Endodermal cell (in vitro differentiated cells): ENCODE measurements at places on chromosomes 12 and 14.

DNA sequence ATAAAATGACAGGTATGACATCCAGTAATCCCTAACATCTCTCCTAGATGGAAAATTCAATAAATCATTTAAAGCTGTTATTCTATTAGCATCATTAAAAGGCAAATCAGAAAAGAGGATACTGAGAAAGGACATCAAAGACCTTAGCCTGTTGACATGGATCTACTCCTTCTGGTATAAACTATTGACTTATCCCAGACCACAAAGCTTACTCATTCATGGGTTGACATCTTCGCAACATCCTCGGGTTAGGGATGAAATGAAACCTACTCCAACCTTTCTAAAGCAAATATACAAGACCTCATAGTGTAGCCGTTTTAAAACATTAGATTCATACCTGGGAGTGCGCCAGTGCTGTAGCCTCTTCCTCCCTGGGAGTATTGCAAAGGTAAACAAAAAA lies 191.5 kb upstream of the BTG1 start:
- no peak overlapping the region for H3K27ac ChIP-seq
- H3K36me3 ChIP-seq: no peaks in the 10 kb centered on the region
- no peak overlapping the region for H3K4me3 ChIP-seq
- H3K27me3 ChIP-seq: peaks cover 35% of the 10 kb centered on the region

GRCh38 chr12:119990382-119990874 lies 1.4 kb downstream of the BICDL1 start:
- H3K27me3 ChIP-seq: peaks cover 40% of the 10 kb centered on the region
- H3K27ac ChIP-seq: no peak overlapping the region
- DNase-seq: no peak
- peaks cover 10% of the 10 kb centered on the region for H3K4me1 ChIP-seq
- H3K36me3 ChIP-seq: no peaks in the 10 kb centered on the region

- peak; percentile 92 for DNase-seq
- H3K4me1 ChIP-seq: no peaks in the 10 kb centered on the region
- peaks cover 7% of the 10 kb centered on the region for H3K27me3 ChIP-seq
- no peaks in the 10 kb centered on the region for H3K36me3 ChIP-seq
- H3K4me3 ChIP-seq: peak overlapping the region; percentile 75
These were observed 29.1 kb upstream of the ADIPOR2 start for GRCh38 chr12:1661553-1662335.

GRCh38 chr14:34732802-34733201 lies 18.4 kb upstream of the CFL2 start:
- H3K4me3 ChIP-seq: no peak overlapping the region
- H3K27ac ChIP-seq: no peak overlapping the region
- no peaks in the 10 kb centered on the region for H3K27me3 ChIP-seq
- no peak for DNase-seq
- no peaks in the 10 kb centered on the region for H3K4me1 ChIP-seq
- no peaks in the 10 kb centered on the region for H3K36me3 ChIP-seq

DNA sequence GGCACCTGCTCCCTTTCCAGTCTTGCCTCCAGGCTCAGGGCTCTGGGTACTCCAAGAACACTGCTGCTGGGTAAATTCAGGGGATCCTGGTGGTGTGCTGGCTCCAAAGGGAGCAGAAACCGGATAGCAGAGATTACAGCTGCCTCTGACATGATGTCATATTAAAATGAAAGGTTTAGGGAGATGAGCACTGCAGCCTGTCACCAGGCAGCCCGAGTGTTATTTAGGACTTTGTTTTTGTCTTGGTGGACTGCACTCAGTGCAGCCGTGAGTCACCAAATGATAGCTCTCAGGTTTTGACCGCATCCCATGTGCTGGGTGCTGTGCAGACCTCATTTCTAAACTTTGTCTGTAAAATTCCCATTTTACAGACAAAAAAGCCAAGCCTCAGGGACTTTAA lies 266.0 kb upstream of the CRY1 start:
- no peak overlapping the region for H3K4me3 ChIP-seq
- DNase-seq: no peak
- peaks cover 25% of the 10 kb centered on the region for H3K27me3 ChIP-seq
- peaks cover 5% of the 10 kb centered on the region for H3K4me1 ChIP-seq

DNA sequence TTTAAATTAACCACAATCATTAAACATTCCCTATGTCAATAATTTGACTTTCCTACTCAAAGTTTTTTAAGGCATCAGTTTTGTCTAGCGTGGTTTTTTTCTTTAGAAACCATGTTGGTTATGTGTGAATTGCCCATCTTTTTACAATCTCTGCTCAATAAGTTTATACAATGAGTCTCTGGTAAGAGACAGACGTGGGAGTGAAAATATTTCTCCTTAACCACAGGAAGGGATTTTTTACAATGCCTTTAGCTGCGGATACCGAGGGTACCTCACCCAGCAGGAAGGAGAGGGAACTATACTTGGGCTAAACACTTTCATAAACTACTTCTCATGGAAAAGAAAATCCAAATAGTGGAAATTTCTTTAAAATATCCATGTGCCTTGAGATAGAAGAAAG lies 191.4 kb upstream of the BCL2L14 start:
- H3K27me3 ChIP-seq: no peaks in the 10 kb centered on the region
- H3K4me1 ChIP-seq: peaks cover 7% of the 10 kb centered on the region
- H3K36me3 ChIP-seq: peaks cover 26% of the 10 kb centered on the region
- DNase-seq: no peak

DNA sequence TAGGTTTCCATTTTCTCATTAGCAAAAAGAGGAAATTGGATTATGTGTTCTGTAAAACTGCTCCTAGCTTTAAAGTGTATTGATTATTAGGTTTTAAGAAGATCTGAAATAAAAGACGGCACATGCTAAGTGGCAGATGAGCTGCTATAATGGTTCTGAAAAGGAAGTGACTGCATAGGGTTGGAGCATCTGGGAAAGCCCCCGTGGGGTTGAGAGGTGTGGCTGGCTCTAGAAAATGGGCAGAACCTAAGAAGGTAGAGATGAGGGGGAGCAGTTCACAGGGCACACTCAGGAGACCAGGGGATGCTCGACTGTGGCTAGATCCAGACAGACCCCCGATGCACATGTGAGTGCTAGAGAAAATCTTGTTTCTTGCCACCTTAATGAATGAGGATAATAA lies 1.9 kb downstream of the IFNG-AS1 start:
- H3K27ac ChIP-seq: no peak overlapping the region
- H3K4me3 ChIP-seq: no peak overlapping the region
- H3K27me3 ChIP-seq: no peaks in the 10 kb centered on the region
- H3K36me3 ChIP-seq: no peaks in the 10 kb centered on the region
- H3K4me1 ChIP-seq: no peaks in the 10 kb centered on the region

GRCh38 chr12:6914947-6915788 lies 788 bp downstream of the ENO2 start:
- H3K27ac ChIP-seq: no peak overlapping the region
- peak overlapping the region; percentile 84 for H3K4me3 ChIP-seq
- H3K36me3 ChIP-seq: peaks cover 6% of the 10 kb centered on the region
- DNase-seq: peak; percentile 91
- no peaks in the 10 kb centered on the region for H3K4me1 ChIP-seq

GRCh38 chr14:24818058-24818822 lies 184.2 kb upstream of the GZMB start:
- H3K27me3 ChIP-seq: no peaks in the 10 kb centered on the region
- H3K4me1 ChIP-seq: peaks cover 8% of the 10 kb centered on the region
- H3K4me3 ChIP-seq: no peak overlapping the region
- no peak for DNase-seq
- no peaks in the 10 kb centered on the region for H3K36me3 ChIP-seq

- H3K4me3 ChIP-seq: peak within 1 kb of the TSS; percentile 10
- no peaks in the 10 kb centered on the region for H3K36me3 ChIP-seq
- H3K27ac ChIP-seq: no peak within 1 kb of the TSS
- H3K4me1 ChIP-seq: no peaks in the 10 kb centered on the region
- no peak for DNase-seq
These were observed at the start of gene OLR1 for GRCh38 chr12:10171973-10172728. OLR1 (minus strand) TSS chr12:10172132; CDS start chr12:10172077, 55 bp downstream.
